AG10803 (cell line): ENCODE measurements at places on chromosomes 1 and 21.

DNA sequence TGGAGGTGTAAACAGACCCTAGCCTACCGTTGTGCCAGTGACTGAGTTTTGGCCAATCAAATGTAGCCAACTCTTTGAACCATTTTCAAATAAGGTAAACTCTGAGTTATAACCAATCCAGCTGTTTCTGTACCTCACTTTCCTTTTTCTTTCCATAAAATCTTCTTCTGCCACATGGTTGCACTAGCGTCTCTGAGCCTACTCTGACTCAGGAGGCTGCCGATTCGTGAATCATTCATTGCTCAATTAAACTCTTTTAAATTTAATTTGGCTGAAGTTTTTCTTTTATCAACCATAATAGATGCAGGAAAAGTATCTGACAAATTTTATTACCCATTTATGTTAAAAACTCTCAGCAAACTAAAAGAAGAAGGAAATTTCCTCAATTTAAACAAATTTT, 111.5 kb upstream of the LYPLAL1 start:
- no peak for DNase-seq

DNA sequence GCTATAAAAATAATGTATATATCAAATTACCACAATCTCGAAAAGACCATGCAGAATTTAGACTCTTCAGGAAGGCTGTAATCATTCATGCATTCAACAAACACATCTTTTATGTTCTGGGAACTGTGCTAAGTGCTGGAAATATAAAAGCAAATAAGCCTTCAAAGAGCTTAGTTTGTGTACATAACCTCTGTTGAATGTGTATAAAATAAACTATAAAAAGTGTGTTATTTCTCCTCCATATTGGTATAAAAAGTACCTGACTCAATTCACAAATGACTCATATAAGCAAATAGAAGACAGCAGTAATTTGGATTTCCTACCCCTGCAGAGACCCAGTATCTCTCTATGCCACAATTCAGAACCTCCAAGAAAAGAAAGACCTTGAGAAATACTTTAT, 36.8 kb downstream of the RAB3GAP2 start:
- no peak for DNase-seq

GRCh38 chr1:18920931-18921330, 18.6 kb upstream of the ALDH4A1 start:
- no peak for DNase-seq

DNA sequence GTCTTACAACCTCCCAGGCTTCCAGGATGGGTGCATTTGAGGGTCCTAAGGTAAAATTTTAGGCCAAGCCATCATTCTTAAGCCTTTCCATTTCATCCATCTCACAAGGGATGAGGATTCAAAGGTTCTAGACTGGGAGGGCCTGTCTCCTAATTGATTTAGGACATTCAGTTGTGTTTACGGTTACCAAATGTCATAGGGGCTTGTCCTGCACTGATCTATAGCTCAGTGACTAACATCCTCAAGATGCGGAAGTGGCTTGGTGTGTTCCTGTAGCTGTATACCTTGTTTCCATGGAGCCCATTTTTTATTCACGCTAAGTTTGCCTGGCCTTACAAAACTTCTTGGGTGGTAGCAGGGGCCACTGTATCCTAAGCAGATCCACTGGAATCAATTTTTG, 52.8 kb downstream of the DUSP10 start:
- no peak for DNase-seq

DNA sequence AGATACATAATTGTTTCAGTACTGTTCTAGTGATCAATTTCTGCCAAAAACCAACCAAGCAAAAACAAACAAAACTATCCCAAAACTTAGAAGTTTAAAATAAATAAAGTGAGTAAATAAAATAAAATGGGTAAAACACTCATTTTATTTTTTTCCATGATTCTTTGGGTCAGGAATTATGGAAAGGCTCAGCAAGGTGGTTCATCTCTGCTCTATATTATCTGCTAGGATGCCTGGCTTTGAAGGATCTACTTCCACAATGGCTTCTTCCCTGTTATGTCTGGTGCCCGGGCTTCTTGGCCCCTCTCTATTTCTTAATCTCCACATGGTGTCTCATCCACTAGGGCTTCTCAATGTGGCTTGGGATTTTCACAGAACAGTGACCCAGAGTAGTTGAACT, 29.1 kb upstream of the ADAMTS1 start:
- no peak for DNase-seq

GRCh38 chr1:222413436-222413835, 134.5 kb downstream of the HHIPL2 start:
- DNase-seq, result peak; percentile 25

DNA sequence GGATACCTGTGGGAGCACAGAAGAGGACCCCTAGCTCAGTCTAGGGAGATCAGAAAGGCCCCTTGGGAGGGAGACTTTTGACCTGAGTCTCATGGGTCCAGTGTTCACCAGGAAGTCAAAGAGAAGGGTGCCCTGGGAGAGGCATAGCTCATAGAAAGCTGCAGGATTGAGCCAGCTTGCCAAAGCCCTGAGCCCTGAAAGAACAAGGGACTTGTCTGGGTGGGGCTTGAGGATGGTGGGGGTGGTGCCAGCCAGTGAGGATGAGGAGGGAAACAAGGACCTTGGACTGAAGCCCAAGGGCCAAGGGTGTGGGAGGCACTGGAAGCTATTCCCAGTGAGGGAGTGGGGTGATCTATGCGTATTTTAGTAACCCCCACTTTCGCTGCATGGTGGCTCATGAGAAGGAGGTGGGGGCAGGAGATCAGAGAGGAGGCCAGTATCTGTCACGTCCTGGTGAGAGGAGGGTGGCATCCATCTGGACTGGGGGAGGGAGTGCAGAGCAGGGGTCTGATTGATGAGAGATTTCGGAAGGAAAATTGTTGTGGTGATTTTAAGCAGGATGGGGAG, 28.4 kb downstream of the DMBX1 start:
- no peak for DNase-seq

- no peak for DNase-seq
Observed at GRCh38 chr21:40757366-40757765, 89.6 kb downstream of the DSCAM start.

- DNase-seq, result peak; percentile 63
Observed at GRCh38 chr1:35539073-35539823, 18.0 kb downstream of the KIAA0319L start.

DNA sequence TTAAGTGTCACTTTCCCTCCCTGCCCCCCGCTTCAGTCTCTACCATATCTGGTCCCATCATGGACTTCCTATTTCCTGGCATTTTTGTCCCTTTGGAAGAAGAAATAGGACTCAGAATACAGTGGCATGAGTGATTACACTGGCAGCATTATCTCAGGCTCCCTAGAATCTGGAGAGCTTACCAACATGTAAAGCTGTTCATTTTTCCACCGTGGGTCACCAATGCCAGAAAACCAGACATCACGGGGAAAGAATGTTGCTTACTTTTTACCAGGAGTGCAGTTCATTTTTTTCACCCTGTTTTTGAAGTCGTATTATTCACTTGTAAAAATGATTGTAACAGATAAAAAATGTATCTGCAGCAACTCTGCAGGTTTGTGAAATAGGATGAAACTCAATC, 44.8 kb downstream of the BACH1 start:
- peak; percentile 74 for DNase-seq

DNA sequence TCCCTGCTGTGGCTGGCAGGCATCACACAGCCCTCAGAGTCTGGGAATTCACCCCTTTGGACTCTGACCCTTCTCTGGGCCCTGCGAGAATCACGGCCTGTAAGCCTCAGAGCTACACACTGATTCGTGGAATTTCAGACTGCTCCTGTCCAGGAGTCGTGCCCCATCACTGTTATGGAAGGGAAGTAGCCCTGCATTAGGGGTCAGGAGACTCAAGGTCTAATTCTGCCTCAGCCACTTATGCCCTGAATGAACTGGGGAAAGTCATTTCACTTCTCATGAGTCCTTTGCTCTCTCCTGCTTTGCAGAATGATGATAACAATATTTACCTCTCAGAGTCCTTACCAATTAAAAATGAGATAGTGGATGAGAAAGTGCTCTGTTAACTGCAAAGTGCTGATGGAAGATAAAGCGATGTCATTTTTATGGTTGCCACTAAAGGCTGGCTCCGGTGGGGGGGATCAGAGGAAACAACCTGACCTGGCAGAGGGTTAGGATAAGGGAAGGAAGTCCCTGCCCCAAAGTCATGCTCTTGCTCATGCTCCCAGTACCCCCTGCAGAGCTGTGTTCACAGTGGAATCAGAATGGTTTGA, 148.6 kb upstream of the CD34 start:
- no peak for DNase-seq

- DNase-seq, result no peak
Observed at GRCh38 chr1:90723590-90724108, 6.5 kb upstream of the BARHL2 start.

GRCh38 chr1:194353121-194353520, 1166.7 kb upstream of the B3GALT2 start:
- DNase-seq, result no peak

DNA sequence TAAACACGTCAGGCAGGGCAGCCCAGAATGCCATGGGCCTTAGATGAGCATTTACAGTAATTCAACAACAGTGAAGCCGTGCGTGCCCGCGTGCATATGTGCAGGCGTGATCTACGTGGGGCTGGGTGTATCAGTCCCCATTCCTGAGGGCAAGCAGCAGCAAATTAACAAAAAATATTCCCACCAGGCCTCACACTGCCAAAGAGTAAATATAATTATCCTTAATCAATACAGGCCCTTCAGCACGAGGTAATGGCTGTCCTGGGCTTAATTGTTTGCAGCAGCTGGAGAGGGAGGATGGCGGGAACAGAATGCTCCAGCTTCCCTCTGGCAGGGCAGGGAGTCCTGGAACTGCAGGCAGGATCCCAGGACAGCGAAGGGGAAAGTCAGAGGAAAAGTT, 91.8 kb downstream of the DDX20 start:
- DNase-seq, result no peak

DNA sequence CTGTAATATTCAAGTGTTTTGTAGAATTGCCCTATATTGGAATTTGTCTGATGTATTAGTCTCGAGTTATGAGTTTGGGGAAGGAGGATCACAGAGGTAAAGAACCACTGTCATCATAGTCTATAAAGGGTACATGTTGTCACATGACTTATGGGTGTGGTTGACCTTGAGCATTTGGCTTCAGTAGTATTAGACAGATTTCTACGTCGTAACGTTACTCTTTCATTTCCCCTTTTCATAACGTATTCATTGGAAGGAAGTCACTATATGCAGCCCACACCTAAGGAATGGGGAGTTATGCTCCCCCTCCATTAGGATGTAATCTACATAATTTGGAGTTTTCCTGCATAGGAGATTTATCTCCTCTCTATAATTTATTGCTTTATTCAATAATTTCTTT, 110.1 kb upstream of the VAV3 start:
- DNase-seq, result no peak
